ENCODE measurements at places on chromosomes 6 and 20.

- no peak for DNase-seq
Observed at GRCh38 chr20:18666803-18667415, 79.1 kb downstream of the DTD1 start.

DNA sequence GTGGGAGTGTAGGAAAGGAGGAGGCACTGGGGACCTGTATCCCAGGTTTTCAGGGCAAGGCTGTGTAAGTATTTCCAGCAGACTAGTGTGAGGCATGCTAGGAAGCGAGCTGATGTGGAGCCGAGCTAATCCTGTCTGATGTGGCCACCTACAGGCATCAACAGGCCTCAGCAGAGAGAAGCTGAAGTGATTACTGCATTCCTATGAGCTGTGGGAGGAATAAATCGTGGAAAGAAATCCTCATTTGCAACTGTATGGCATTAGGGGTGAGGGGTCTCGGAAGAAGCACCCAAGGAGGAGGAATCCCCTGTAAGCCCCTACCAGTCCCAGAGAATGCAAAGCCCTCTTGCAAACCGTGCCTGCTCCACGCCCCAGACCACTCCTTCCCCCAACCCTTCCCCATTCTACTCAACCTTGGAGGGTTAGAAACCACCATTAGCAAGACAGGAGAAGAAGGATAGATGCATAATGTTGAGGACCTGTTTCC, 41.6 kb downstream of the C6orf15 start:
- DNase-seq: no peak

DNA sequence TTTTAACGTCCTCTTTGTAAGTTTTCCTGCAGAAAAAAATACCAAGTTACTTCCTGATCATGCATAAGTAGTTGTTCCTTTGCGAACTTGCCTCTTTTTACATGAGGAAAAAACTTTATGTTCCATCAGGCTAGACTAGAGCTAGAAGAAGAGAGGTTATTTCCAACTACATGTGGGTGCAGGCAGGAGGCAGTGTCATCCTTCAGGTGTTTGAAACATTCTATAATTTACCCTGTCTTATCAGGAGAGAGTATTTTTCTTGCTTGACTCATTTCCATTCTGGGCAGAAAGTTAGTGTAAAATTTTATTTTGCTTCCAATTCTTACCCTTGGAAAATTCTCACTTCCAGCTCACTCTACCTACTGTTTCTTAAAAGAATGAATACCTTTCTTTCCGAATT, 28.5 kb upstream of the EPHA7 start:
- no peak for DNase-seq

- no peak for DNase-seq
Observed at GRCh38 chr20:33192912-33193501, 24.1 kb upstream of the BPIFA3 start.

DNA sequence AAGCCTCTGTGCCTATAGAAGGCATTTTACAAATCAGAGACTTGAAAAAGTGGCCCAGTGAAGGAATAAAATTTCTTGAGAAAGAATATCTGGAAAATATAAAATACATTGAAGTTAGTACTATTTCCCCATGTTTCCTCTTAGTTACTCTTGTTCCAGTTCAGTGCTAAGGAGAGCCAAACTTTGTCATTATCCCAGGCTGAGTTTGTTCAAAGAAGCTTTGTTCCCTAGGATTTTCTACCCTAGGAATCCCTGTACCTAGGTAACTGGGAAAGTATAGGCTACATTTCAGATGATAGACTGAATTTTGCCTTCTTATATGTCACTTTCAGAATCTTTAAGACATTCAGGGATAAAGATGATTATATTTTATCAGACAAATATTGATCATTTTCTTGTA, 1395.7 kb upstream of the MAP3K7 start:
- DNase-seq: no peak

- no peak for DNase-seq
Observed at GRCh38 chr6:104639668-104640067, 220.1 kb downstream of the HACE1 start.

- DNase-seq: no peak
Observed at GRCh38 chr6:93685494-93685893, 266.1 kb upstream of the EPHA7 start.

- DNase-seq: no peak
Observed at GRCh38 chr6:24743944-24744335, 25.0 kb upstream of the C6orf62 start.

DNA sequence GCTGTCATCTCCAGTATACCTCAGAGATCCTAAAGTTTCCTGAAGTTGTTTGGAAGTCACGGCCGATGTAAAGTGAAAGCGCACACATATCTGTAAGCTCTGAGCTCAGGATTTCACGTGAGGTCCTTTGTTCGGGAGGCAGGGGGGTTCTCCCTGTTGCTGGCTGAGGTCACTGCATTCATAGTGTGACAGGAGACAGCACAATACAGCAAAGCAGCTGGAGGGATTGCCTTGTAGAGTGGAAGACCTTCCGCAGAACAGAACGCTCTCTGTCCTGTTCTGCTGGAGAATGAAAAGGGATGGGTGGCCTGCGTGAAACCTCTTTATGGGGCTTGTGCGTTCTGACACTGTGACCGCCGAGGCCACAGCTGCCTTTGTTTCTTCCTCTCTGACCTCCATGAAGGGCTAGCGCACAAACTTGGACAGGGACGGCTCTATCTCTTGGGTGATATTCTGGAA, 13.4 kb upstream of the SERPINB1 start:
- no peak for DNase-seq

GRCh38 chr20:37265152-37265551, 3.5 kb upstream of the GHRH start:
- DNase-seq: no peak

- DNase-seq: no peak
Observed at GRCh38 chr6:163406830-163407229, 7.7 kb upstream of the QKI start.

- DNase-seq: no peak
Observed at GRCh38 chr6:98323605-98324004, 510.8 kb upstream of the POU3F2 start.

DNA sequence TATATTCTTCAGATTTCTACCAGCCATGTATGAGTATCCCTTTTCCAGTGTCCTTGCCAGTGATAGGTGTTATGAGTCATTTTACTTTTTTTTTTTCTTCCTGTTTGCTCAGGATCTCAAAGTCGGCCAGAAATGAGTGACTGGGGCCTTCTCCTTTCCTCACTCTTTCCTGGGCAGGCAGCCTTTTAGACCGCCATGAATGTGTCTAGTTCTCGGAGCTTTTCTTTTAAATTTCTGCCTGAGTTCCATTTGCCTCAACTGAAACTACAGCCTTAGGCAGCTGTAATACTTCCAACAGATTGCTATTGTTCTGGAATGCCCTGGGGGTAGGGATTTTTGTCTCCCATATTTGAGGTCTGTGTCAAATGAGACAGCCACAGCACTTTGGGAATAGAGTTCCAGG, 83.7 kb downstream of the STXBP5 start:
- no peak for DNase-seq

GRCh38 chr20:44735816-44736169, 9.9 kb upstream of the KCNK15 start:
- DNase-seq: no peak

DNA sequence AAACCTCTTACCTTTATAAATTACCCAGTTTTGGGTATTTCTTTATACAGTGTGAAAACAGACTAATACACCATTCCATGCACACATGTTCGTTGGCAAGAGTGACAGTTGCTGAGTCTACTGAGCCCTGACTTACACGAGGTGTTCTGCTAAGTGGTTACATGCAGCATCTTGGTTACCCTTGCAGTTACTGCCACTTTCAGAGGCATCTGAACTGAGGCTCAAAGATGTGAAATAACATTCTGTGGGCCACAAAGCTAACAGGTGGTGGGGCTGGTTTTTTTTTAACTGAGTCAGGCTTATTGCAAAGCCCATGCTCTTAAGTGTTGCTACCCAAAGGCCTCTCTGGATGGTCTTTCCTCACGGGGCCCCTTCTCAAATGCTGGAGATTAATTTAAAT, 54.4 kb upstream of the GTSF1L start:
- DNase-seq: no peak

GRCh38 chr6:157649311-157650260, 173.5 kb upstream of the SNX9 start:
- no peak for DNase-seq

GRCh38 chr20:50575865-50576720, 65.9 kb downstream of the PTPN1 start:
- DNase-seq: peak; percentile 56

GRCh38 chr6:56046576-56046975, 171.2 kb upstream of the BMP5 start:
- no peak for DNase-seq

- no peak for DNase-seq
Observed at GRCh38 chr20:33526769-33527168, 36.9 kb downstream of the CBFA2T2 start.

DNA sequence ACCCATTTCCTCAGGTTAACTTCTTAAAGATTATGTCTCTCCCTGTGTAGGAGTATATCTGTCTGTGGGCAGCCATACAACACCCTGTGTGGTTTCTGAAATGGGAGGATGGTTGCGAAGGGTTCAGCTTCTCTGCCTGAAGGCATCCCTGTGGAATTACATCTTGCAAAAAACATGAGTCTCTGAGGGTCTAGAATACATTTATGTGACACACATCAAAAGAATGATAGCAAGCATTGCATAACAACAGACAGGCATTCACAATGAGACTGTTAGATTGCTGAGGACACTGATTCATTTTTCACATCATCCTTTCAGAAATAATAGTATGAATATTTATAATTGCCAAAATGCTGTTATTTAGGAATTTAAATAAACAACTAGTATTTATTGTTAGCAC, 670.9 kb downstream of the HTR1B start:
- no peak for DNase-seq

DNA sequence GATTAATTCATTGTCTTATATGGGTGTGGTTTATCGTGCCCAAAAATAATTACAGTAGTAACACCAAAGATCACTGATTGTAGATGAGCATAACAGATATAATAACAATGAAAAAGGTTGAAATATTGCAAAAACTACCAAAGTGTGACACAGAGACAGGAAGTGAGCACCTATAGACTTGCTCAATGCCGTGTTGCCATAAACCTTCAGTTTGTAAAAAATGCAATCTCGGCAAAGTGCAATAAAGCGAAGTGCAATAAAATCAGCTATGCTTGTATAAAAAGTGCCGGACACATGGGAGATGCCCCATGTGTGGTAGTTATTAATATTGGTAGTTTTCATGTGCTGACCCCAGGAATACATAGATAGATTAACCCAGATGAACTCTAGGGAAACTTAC, 192.6 kb downstream of the NRN1 start:
- DNase-seq: no peak

- no peak for DNase-seq
Observed at GRCh38 chr6:156975414-156975813, 198.2 kb downstream of the ARID1B start.

GRCh38 chr6:127969701-127970100, 68.8 kb upstream of the THEMIS start:
- no peak for DNase-seq

- no peak for DNase-seq
Observed at GRCh38 chr20:63176034-63176426, 39.9 kb downstream of the YTHDF1 start.

- DNase-seq: no peak
Observed at GRCh38 chr20:33753763-33754162, 22.0 kb downstream of the ZNF341 start.

- no peak for DNase-seq
Observed at GRCh38 chr20:11894062-11894461, 23.6 kb upstream of the BTBD3 start.

DNA sequence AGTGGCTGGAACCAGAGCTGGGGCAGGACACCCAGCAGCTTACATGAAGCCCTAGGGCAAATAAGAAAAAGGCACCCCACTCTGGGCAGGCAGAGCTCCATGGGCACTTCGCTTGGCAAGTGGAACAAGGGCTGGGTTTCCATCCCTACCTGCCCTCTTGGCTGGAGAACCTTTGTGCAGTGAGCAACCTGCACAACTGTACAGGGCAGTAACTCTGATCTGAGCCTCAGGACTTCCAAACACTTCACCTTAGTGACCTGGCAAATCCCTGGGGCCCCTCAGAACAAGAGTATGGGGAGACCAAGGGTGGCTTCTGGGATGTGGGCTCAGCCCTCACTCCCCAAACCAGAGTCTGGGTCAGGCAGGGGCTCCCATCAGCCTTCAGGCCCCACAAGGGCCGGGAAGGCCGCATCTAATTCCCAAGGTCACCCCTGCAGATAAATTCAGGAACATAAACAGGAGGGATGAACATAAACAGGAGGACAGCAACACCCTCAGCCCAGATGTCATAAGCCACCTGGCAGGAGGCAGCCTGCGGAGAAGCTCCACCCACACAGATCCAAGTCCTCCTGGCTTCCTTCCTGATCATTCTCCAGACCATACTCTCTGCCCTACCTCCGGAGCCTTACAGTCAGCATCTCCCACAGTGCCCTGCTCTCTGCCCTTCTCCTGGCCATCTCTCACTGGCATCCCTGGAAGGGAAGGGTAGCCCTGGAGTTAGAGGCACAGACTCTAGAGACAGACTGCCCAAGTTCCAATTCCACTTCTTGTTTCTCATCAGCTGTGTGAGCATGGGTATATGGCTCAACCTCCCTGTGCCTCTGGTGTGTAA, 37.5 kb downstream of the HNF4A start:
- no peak for DNase-seq

DNA sequence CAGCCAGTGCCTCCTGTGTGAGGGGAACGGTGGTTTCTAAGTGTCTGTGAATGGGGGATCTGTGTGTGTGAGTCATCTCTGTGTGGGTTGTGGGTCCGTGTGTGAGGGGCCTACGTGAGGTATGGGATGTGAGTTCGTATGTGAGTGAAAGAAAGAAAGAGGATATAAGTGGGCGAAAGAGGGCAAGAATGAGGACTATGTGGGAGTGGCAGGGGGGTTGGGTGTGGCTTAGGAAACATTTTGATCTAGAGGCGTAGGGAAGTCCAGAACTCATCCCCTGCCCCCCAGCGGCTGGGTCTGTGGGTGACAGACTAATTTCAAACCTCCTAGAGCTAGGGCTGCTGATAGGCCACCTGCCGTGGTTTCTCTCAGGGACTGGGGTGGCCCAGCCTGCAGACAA, 35.5 kb downstream of the DHX35 start:
- peak; percentile 26 for DNase-seq
